ENCODE measurements at places on chromosomes 12 and 14.

DNA sequence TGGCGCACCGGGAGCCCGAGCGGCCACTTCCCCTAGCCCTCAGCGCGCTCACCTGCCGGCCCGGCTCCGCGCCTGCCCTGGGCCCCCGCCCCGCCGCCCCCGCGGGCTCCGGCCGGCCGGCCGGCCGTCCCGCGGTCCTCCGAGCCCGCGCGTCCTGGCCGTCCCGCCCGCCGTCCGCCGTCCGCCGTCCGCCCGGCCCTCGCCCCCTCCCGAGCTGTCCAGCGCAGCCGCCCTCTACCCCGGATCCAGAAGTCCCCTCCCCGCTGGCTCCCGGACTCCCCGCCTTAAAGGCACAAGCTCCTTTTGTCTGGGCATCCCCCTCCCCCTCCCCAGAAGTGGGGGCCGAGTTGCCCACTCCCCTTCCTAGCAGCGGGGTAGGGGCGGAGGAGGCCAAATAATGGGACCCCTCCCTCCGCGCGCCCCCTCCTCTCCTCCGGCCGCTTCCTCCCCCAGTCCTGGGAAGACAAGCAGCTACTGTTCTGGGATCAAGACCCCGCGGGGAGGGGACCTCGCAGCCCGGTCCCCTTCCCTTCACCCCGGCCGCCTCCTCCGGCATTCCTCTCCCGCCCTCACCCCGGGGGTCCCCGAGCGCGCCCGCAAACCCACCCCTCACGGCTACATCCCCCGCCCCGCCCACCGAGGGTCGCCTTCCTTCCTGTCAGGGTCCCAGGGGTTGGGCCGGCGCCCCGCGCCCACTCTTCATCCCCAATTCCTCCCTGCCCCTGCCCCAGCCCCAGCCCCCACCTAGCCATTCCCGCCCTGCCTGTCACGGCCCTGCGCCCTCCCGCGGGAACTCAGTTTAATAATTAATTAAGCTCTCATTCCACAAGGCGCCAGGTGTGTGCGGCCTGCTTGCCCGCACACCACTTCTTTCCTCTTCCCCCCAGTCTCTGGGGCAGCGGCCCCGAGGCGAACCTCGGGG, at the start of gene ADCY6:
TSS of gene ADCY6 (minus strand) at position 236 of the 922 bp plus-strand sequence. CDS start 5,655 bp downstream, outside the sequence.
- peak; percentile 37 for DNase-seq

DNA sequence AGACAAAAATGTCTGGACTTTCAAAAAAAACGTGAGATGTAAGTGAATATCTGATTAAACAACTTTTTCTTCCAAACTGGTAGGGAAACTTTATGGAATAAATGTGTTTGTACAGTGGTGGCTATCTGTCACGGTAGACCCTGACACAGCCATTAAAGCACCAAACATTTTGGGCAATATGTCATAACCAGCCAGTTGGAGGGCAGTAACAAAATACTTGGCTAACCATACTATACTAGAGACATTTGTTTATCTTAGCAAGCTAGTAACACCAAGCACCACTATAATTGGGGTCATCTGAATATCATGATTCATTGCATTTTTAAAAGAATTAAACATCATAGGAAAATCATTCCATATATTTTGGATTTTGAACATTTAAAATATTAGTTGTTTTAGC, 6.0 kb upstream of the MYF6 start:
- DNase-seq: no peak

GRCh38 chr12:3592856-3593625, 102.0 kb downstream of the PRMT8 start:
- no peak for DNase-seq

DNA sequence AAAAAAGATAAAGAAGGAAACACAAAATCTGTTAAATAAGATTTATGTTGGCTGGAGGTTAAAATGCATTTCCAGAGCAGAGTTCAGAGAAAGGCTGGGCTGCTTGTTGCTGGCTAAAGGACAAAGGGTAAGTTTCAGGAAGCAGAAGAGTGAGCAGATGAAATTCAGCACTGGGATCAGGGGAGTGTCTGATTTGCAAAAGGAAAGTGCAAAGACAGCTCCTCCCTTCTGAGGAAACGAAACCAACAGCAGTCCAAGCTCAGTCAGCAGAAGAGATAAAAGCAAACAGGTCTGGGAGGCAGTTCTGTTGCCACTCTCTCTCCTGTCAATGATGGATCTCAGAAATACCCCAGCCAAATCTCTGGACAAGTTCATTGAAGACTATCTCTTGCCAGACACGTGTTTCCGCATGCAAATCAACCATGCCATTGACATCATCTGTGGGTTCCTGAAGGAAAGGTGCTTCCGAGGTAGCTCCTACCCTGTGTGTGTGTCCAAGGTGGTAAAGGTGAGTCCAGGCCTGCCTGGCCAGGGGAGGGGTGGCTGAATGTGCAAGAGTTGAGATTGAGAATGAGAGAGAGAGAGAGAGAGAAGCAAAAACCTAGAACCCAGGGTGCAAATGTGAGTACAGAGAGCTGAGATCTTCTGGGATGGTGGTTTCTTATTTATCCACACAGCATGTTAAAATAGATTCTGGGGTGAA, at the start of gene OAS1:
TSS of gene OAS1 (plus strand) at position 251 of the 703 bp plus-strand sequence. CDS start at position 329, 78 bp downstream.
- DNase-seq: peak; percentile 16

DNA sequence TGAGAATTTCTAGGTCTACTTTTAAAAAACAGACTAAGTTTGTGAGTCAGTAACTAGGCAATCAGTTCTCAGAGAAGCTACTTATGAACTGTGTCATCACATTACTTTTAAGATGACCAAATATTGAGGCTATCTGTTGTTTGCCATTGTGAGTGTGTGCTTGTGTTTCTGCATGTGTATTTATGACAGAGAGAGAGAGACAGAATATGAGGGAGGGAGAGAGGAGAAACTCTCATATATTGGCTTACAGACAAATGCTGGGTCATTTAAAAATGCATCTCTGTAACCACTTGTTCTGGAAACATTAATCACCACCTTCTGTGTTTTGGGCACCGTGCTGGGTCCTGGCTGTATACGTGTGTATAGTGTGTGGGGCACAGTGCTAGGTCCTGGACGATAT, 161.5 kb upstream of the FRMD6 start:
- DNase-seq: no peak

GRCh38 chr12:130705178-130705822, 10.8 kb downstream of the RIMBP2 start:
- no peak for DNase-seq

- no peak for DNase-seq
Measured at GRCh38 chr14:31360919-31361662, 59.3 kb downstream of the HEATR5A start.

- DNase-seq: peak; percentile 37
Measured at GRCh38 chr14:22850944-22851764, 14.8 kb downstream of the MMP14 start.

GRCh38 chr14:99137913-99138571, 134.0 kb downstream of the BCL11B start:
- peak; percentile 20 for DNase-seq

- DNase-seq: peak; percentile 48
Measured at GRCh38 chr12:18146363-18146762, 56.4 kb upstream of the RERGL start.

DNA sequence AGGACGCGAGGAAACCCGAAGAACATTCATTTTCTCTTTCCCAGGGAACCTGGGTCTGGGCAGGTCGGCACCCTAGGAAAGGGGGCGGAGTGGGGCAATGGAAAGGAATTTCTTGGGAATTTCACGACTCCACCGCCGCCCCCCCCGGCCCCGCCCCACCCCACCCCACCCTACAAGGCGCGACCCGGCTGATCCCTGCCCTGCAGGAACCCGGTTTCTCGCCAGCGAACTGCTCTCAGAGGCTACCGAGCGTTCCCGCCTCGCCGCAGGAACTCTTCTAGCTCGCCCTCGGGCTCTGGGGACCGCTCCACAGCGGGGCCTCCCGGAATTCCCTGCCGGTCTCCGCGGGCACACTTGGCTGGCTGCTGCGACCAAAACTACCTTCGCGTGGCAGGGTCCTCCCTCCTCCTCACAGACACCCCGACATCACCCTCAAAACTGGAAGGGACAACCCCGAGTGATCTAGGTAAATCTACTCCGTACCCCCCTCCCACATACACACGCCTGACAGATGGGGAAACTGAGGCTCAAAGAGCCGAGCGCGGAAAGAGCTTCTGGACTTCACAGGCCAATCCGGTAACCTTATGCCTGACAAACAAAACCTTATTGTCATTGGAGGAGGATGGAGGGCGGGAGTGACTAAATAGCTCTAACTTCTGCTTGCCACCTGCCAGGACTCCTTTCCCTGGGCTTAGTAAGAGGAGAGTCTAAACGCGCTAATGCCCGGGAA, 785 bp upstream of the ACTN1 start:
- peak; percentile 39 for DNase-seq

- no peak for DNase-seq
Measured at GRCh38 chr12:116628989-116629388, 69.8 kb downstream of the MAP1LC3B2 start.

DNA sequence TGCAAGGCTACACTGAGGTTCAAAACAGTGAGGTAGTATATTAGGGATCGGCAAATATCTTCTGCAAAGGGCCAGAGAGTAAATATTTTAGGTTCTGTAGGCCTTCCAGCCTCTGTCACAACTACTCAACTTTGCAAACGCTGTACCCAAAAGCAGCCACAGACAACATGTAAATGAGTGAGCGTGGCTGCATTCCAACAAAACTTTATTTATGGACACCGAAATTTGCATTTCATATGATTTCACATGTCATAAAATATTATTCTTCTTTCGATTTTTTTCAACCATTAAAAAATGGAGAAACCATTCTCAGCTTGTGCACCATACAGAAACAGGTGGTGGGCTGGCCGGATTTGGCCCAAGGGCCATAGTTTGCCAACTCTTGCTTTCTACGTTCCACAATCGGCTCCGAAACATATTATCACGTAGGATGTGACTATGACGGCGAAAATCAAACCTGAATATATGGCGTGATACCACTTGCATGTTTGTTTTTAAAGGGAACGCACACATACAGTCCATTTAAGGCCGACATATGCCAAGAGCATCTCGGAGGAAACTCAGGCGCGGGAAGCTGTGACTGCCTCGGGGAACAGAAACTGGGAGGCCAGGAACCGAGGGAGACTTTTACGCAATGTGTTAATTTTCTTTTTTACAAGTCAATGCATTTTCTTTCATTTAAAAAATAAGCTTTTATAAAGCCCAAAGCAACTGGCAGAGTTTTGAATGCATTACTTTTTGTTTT, 7.1 kb downstream of the NCOR2 start:
- no peak for DNase-seq

DNA sequence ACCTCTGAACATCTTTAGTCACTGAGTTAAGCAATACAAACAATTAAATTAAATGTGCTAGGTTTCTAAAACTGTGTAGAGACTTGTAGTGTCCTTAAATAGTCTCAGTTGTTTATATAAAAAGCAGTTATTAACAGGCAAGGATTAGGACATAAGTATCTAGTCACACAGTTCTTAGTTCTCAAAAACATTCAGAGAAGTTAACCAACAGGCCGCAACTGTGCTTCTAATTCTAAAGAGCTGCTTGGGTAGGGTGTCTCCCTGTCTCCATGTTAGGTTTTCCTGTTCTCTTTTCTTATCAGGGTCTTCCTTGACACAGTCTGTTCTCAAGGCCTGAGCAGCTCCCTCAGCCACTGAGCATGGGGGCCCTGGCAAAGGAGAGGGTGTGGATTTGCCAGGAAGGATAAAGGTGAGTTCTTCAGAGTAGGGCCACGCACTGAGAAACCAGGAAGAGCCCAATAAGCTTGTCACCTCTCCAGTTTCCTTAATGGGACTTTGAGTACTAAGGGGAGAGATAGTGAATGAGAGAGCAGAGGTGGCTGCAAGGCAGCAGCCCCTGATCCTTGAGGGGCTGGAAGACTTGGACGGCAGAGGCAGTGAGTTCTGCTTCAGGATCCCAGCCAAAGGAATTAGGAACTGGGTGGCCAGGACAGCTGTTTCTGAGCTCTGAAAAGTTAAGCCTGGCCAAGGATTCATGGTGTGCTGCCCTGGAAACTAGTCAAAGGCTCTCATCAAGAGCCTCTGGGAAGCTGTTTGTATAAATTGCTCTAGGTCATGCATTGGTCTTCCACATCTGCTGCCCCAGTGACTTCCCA, 177.3 kb downstream of the MYRFL start:
- DNase-seq: no peak

DNA sequence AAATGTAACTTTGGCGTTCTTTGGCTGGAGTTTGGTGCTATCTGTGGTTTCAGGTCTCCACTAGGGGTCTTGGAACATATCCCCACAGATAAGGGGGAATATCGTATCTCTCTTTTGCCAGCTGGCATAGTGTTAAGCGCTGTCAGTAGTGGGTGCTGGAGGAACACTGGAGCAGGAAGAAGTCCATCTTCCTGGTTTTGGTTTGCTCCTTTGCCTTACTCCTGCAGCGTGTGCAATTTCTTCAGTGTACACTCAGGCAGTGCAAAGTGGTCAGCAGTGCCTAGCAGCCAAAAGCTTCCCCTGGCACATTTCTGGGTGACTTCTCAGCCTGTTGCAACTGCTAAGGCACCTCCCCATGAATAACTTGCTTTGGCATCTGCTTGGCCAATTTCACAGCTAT, 11.7 kb upstream of the RIPK3 start:
- peak; percentile 69 for DNase-seq

DNA sequence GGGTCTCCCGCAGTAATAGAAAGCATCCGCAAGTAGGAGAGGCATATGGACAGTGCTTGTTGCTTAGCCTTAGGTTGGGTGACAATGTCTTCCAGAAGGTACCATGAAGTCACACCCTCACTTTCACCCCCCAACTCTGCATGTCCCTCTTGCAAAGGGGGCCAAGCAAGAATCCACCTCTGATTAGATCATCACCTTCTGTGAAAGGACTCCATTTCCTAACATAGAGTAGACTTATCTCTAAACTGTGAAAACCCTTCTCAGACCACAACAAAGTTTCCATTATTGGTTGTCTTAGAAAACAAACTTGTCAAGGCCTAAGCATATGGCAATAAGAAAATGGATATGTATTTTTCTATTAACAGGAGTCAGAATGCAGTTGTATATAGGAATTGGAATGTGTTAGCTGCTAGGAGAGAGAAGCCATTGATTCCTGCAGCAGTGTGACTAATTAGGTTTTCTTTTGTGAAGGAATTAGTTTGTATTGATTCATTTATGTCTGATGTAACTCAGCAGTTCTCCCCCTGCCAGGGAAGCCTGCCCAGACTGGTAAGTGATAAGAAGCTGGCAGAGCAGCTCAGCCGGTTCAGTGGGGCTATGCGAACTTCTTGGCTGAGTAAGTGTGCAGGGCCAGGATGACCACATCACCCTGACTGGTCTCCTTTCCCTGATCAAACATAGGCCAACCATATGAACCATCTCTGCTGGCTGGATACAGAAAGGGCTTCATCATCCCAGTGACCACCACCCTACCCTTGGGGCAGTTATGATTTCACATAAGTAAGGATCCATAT, 107.3 kb upstream of the CCDC196 start:
- no peak for DNase-seq

DNA sequence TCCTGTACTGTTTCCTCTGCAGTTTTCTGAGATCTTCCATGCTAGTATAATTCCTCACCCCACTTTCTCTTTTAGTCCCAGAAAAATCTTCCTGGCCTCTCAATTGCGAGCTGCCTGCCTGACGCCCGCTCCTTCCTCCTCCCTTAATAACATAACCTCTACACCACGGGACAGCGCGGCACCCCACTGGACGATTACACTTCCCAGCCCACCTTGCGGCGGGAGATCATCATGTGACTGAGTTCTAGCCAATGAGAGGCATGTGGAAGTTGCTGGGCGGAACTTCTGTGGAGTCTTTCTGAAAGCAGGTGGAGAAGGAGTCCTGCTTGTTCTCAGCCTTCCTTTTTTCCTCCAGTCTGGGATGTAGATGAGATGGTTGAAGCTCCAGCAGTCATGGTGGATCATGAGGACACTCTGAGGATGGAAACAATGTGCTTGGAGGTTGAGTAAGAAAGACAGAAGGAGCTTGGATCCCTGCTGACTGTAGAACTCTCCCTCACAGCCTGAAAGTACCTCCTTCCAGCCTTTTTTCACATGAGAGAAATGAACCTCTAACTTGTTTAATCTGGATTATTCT, 133.6 kb upstream of the VRK1 start:
- no peak for DNase-seq
